ENCODE measurements at places on chromosomes 12 and 14. TPM values are rescaled to one million over a fixed set of nuclear protein-coding genes. Genes with fewer than 3 reads are reported as not detected.

KRT80 gene
- polyA plus RNA-seq = not detected

KRT77 gene
- polyA plus RNA-seq = not detected

RACGAP1 gene
- polyA plus RNA-seq = 65.3 TPM

ZNF891 gene
- polyA plus RNA-seq = 1.3 TPM

BMAL2 gene
- polyA plus RNA-seq = 0.13 TPM

CYP46A1 gene
- polyA plus RNA-seq = not detected
